ENCODE measurements at places on chromosomes 3 and 15.

GRCh38 chr15:88852476-88852875 is 42.9 kb downstream of the HAPLN3 start:
- no peak for DNase-seq

DNA sequence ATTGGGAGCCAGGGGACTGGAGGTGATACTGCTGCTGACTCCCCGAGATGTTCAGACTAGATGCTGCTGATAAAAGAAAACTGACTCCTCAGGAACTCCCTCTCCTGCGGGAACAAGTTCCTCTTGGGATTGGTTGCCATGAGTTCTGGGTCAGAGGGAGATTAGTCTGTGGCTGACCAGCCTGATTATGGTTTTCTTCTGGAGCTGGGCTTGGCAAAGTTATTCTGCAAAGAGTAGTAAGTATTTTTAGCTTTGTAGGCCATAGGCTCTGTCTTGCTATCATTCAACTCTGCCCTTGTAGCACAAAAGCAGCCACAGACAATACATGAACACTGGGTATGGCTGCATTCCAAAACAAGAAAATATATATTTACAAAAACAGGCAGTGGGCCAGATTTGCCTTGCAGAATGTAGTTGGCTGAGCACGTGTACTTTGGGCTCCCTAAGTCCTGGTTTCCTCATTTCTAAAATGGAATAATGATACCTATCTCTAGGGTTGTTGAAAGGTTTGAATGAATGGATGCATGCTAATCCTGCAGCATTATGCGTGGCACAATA is 796.8 kb downstream of the AGBL1 start:
- DNase-seq: no peak

- no peak for DNase-seq
These were observed 1051.9 kb downstream of the FHIT start for GRCh38 chr3:60199306-60199705.

GRCh38 chr3:182414586-182414985 is 378.7 kb upstream of the ATP11B start:
- no peak for DNase-seq

- DNase-seq: no peak
These were observed 31.8 kb downstream of the PCSK6 start for GRCh38 chr15:101457696-101458095.

GRCh38 chr15:47773143-47773542 is 55.8 kb downstream of the SEMA6D start:
- DNase-seq: no peak

- no peak for DNase-seq
These were observed 7.8 kb upstream of the THSD4 start for GRCh38 chr15:71107501-71107815.

DNA sequence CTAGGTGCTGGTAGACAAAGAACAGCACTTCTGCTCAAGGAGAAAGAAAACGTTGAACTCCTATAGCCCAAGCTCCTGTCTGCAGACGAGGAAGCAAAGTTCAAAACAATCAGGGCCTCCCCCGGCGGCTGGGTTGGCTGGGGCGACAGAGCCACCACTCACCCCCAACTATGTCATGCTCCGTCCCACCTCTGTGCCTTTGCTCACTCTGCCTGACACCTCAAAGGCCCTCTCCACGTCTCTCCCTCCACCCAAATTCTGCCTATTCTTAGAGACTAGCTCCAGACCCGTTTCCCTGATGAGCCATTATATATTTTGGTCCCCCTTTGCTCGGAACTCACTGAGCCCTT is 304.3 kb downstream of the TLE3 start:
- DNase-seq: no peak

DNA sequence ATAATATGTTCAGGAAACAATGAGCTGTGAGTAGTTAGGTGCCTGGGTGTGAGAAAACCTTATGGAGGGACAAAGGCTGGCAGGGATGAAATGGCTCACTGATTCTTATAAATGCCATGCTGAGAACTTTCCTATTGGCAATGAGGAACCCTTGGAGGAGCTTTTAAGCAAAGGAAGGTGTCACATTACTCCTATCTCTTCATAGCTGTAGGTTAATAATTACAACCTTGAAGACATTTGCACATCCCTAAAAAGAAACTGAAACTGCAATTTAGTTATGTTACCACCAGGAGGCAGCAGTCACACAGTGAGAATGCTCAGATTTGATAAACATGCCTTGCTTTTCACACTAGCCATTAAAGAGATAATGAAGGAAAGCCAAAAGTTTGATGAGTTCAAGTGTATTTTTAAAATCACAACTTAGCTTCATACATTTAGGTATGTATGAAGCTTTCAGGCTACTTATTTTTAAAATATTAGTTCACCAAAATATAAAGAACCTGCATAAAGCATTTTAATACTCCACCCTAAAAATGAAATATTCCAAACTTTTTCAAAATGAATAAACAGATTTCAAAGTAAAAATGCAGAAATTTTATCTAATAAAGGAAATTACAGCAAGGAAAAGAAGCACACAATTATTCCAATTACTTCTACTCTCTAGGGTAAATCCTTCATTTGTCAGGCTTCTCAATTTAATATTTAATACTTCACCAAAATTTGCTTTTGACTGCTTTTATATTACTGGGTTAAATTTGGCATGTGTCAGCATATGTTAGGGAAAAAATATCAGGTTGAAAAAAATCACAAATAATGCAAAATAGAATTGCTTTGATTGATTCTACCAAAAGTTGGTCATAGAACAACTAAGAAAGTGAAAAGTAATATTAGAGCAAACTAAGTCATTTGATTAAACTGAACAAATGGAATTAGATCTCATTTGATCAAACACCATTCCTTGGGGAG is 136.9 kb upstream of the SLC2A2 start:
- peak; percentile 58 for DNase-seq

- no peak for DNase-seq
These were observed 125.0 kb upstream of the TRIM42 start for GRCh38 chr3:140552898-140553297.

DNA sequence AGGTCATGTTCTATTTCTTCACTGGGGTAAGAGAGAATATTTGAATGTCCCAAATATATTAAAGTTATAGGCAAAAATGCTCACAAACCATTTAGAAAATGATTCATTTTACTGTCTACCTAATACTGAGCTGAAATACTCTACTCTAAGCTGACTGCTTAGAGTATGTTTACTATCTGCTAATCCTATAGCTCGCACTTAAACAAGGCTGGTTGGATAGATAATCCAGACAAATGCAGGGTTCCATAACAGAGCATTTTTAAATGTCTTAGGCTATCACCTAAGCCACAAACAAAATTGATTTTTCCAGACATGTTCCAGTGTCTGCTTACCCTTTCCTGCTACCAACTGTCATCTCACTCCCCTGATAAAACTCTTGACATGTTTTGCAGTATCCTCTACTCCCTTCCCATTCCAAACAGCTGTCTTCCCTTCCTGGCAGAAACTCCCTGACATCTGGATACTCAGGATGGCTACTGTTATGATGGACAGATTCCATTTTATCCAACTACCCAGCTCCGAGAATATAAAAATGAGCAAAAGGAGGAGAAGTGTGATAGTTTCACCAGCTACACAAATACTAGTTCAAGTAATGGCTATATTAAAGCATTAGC is 1034.7 kb downstream of the FHIT start:
- DNase-seq: no peak

GRCh38 chr3:25511972-25512721 is 84.1 kb downstream of the RARB start:
- DNase-seq: no peak

DNA sequence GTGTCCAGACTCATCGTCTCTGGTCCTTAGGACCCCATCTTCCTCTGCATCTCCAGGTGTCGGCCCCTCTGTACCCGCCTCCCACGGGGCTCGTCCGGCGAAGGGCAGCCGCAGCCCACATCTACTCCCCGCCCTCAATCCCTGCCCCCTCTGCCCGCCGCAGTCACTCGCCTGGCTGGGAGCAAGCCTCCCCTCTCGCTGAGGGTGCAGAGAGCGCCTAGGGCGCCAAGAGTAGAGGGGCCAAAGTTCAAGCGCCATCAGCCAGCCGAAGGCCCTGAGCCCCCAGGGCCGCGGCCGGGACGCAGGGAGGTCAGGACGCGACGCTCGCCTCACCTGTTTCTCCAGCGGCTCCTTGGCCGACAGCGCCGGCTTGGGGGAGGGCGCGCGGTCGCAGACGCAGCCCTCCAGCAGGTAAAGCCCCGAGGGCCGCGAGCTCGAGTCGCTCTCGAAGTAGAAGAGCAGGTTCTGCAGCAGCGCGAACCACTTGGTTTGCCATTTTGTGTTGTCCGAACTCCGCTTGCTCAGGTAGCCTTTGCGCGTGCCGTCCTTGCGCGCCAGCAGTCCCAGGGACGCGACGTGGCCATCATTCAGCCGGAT is 592 bp downstream of the RASGRF1 start:
- DNase-seq: no peak

GRCh38 chr3:99549957-99550603 is 88.3 kb upstream of the COL8A1 start:
- no peak for DNase-seq

DNA sequence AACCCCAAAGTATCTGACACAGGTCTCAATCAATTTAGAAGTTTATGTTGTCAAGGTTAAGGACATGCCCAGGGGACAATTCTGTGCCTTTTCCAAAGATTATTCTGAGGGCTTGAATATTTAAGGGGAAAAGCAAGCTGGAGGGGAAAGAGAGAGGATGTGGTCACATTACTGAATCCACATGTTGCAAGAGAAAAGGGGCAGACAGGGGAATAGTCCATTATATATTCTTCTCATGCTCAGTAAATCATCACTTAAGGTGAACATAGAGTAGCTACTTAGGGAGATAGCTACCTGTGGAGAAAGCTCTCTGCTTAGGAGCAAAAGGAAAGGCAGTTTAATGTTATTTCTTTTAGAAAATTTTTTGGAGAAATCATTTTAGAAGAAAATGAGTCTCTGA is 751.6 kb downstream of the SI start:
- DNase-seq: no peak

GRCh38 chr3:53300826-53301225 is 45.0 kb upstream of the TKT start:
- no peak for DNase-seq

GRCh38 chr3:89628856-89629670 is 521.6 kb downstream of the EPHA3 start:
- DNase-seq: no peak

GRCh38 chr3:189508784-189509501 is 122.2 kb upstream of the TP63 start:
- no peak for DNase-seq

DNA sequence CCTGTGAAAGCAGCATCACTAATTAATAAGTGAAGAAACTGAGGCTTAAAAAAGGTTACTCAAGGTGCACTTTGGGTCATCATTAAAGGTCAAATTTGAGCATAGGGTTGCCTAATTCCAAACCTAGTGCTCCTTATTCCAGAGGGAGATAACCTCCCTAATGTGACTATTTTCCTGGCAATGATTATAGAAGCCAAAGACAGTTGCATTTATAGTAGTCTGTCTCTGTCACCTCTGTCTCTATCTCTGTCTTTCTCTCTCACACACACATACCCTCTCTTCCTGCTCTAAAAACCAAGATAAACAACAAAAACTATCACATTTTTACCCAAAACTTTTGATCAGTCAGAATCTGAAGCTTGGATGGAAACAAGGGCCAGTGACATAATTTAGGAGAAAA is 172.0 kb upstream of the LMCD1 start:
- DNase-seq: no peak

DNA sequence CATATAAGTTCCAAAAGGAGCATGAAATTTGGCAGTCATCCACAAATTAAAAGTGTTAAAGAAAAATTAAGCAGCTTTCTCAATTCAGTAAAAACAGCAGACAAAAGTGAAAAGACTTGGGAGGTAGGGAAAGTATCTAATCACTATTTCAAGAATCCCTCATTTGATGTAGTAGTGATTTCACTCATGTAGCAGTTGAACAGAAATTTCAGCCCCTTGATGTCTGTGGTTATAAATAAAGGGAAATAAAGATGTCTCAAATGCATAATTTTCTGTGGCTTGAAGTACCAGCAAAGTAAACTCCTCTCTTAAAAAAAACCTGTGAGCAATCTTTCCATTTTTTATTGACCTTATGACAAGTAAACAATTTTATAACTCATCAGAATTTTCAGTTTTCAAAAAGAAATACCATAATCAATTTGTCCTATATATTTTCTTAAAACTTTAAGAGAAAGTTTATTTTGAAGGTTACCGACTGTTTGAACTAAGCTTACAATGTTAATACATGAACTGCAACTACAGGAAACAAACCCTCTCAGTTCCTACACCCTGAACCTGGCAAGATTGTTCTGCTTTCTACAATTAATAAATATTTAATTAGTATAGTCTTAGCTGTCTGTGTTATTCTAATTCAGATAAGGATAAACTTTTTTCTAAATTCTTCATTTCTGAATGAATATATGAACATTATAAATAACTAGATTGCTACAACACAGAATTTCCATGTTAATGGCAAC is 94.2 kb downstream of the CBLB start:
- DNase-seq: no peak

GRCh38 chr3:190680691-190681090 is 166.8 kb downstream of the IL1RAP start:
- no peak for DNase-seq

DNA sequence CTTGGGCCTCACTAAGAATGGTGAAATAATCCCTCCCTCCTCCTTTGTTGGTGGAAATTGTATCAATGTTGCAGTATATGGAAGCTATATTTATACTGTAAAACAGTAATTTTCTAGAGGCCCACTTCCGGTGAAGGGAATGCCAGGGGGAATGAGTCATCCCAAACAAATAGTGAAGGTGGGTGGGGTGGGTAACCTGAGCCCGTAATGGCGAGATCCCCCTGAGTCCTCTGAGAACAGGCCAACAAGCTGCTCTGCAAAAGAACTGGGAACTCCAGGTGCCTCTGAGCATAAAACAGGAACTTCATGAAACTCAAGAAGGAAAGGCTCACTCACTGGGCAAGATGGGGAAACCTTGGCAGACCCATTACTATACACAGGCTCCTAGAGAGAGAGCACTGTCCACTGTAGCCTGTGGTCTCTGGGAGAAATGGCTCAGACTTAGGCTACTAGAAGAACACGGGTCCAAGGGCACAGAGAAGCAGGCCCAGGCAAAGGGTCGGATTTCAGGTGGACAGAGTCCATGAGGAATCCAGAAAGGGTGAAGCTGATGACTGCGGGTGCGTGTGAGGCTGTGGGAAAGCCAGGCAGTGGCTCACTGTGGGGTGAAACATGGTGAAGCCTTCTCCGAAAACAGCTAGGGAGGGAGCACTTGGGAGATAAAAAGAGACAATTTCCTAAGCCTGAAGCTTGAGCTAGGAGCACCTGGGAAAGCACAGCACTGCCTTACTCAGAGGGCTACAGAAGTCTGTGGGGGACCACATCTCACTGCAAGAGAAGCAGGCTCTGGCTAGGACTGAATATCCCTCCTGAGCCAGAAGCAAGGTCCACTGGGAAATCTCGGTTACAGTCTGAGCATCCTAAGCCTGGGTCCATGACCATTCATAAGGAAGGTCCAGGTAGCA is 19.8 kb downstream of the LARP6 start:
- DNase-seq: no peak

GRCh38 chr15:63503739-63504246 is 600 bp upstream of the USP3 start:
- DNase-seq: peak; percentile 88

GRCh38 chr15:98823012-98823458 is 174.7 kb downstream of the IGF1R start:
- DNase-seq: no peak

GRCh38 chr3:61922118-61922517 is 360.7 kb downstream of the PTPRG start:
- DNase-seq: no peak

Measured in erythroblast (primary cell).